ENCODE measurements at places on chromosomes 3 and 15.

DNA sequence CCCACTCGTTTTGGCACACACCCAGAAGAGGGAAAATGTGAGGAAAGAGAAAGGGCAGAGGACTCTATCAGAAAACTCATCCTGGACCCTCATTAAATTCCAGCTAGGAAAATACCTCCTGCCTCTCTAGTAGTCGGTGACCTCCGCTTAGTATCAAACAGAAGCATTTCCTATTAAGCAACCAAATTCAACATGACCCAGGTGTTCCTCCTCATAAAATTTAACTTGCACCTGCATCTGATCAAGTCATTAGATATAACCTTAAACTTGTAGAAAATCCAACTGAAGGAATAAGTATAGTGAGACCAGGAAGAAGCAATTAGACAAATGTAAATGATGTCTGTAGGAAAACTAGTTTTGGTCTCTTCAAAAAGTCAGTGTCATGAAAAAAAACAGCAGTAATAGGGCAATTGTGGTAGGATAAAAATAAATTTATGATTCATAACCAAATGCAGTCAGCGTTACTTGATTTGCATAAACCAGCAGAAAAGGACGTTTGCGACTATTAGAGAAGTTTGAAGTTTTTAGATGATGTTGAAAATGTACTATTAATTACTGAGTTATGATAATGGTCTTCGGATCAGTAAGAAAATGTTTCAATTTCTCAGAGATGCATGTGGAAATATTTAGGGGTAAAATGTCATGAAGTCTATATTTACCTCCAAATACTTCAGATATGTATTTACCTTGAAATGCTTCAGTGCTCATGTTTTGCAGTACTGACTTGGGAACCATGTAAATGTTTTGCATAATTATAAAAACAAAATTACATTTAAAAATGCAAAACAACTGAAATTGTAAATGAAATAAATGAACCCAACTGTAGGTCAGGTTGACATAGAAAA is 44.6 kb downstream of the LDHAL6B start:
- no peak for DNase-seq

DNA sequence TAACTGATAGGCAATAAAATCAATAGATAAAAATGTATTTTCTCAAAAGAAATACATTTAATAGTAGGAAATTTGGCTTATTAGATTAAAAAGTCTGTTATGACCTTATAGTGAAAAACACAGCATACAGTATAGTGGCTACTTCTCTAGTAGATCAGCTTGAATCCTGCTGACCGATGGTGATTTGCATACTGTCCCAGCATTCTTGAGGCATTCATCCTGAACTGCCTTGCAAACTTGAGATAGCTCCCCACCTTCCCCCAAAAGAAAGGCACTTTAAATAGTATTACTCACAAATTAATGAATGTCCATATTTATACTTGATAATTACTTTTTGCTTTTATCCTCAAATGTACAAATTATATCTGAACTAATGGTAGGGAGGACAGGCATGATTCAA is 6.7 kb downstream of the CHMP2B start:
- DNase-seq = no peak

GRCh38 chr3:141240286-141240685 is 8.7 kb downstream of the PXYLP1 start:
- DNase-seq = no peak

GRCh38 chr3:61331929-61332552 is 80.8 kb upstream of the FHIT start:
- DNase-seq = no peak

- DNase-seq = no peak
These were observed 327.1 kb upstream of the TBC1D5 start for GRCh38 chr3:18069568-18069967.

- DNase-seq = no peak
These were observed 393.5 kb upstream of the TBL1XR1 start for GRCh38 chr3:177590826-177591225.

- DNase-seq = no peak
These were observed 24.4 kb upstream of the TMC3 start for GRCh38 chr15:81398456-81398855.

DNA sequence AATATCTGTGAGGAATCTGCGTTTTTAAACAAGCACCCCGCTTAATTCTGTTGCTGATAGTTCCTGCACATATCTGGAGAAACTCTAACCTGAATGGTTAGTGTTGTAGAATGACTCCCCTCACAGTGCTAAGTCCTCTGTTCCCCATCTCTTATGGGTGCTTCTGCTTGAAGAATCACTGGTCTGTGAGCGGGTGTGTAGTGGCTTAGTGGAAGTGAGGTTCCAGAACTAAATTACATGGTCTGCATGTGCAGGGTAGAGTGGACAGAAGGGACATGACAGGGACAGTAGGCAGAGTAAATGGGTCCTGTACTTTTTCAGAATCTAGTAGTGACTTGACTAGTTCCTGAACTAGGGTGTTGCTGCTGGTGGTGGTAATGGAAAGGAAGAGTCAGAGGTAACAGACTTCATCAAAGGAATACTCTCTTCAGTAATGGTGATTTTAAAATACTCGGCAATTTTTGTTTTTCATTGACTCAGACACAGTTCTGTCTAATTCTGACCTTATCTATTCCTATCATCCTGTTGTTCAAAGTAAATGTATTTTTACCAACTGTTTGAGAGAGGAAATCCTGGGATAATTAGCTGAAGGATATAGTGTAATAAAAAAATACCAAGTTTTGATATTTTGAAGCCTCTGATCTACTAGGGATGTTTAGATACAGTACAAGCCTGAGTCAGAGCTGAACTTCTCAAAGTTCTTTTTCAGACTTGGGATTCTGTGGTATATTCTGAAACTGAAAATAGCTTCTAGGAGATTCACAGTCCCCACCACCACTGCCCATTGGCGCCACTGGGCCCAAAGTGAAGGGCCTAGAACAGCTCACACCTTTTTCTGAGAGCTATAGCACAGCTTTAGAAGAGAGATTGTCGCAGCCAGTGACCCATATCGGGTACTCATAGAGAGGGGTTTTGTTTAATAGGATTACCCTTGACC is 55.5 kb downstream of the FNDC3B start:
- no peak for DNase-seq

DNA sequence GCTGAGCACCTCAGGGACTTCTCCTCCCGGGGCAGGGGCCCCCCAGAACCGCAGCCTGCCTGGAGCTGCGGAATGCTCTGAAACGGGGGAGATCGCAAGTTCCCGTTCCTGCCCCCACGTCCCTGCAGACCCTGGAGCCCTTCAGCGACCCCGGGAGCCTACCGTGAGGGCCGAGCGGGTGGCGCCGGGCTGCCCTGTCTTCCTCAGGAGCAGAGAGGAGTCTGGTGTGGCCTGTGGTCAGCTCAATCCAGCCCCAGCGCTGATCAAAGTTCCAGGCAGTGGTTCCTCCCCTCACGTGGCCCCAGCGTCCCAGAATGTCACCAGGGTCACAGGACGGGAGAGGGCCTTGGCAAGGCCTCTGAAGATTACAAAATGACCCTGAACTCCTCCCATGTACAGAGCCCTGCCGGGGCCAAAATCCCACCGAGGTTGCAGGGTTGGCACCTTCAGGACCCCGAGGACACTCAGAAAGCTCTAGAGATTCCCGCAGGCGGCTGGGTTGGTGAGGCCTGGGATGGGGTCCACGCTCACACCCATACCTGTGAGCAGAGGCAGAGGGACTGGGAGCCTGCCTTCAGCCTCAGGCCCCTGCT is at the start of gene CPN2:
Gene CPN2 (minus strand): TSS at position 249 of the 593 bp plus-strand sequence. CDS start 8,626 bp downstream, outside the sequence.
- DNase-seq = no peak

DNA sequence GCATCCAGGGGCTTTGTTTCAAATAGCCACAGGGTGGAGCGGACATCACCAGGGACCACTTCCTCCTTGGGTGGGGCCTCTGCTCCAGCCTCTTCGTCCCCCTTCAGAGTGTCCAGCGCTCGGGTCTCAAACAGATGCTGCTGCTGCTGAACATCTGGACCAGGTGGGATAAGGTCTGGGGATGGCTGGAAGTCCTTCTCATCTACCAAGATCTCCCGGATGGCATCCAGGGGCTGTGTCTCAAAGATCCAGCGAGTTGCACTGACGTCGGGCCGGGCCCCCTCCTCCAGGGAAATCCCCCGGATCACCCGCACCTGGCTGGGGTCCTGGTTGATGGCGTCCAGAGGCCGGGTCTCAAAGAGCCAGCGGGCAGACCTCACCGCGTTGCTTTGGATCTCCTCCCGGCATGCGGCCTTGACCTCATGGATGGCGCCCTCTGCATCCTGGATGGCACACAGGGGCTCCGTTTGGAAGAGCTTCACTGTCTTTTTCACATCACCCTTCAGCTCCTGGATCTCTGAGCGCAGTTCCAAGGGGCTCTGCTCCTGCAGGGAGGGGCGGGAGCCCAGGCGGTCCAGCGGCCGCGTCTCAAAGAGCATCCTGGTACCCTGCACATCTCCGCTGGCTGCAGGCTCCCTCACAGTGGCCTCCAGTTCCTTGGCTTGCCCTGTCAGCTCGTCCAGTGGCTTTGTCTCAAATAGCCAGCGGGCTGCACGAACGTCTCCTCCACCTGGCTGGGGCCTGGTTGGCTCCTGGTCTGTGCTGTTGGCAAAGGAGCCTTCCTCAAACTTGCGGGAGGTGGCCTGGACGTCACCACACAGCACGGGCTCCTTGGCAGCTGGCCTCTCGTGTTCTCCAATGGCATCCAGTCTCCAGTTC is 3.9 kb downstream of the XIRP1 start:
- no peak for DNase-seq

GRCh38 chr15:40048211-40048792 is 9.3 kb upstream of the SRP14 start:
- no peak for DNase-seq

DNA sequence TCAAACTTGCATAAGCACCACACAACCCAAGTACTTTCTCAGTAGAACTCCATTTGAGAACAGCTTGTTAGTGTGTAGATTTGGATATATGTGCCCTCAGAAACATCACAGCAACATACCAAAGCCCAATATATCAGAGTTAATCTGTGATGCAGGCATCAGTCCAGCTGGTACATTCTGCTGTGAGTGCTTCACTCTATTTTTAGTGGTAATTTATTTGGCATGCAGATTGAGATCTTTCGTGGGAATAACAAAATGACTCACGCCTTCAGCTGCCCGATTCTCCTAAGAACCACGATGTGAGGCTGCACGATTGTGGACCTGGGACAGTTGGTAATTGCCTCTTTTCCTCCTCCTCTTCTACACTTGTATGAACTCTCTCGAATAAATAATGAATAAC is 730.7 kb downstream of the SQOR start:
- DNase-seq = no peak

GRCh38 chr15:73809728-73810501 is 56.8 kb upstream of the INSYN1 start:
- DNase-seq = no peak

GRCh38 chr15:40325700-40326099 is 2.2 kb downstream of the INAFM2 start:
- no peak for DNase-seq

- no peak for DNase-seq
These were observed 102.5 kb downstream of the SH3GL3 start for GRCh38 chr15:83549623-83550022.

- DNase-seq = no peak
These were observed 223.9 kb downstream of the TLE3 start for GRCh38 chr15:69873807-69874206.

DNA sequence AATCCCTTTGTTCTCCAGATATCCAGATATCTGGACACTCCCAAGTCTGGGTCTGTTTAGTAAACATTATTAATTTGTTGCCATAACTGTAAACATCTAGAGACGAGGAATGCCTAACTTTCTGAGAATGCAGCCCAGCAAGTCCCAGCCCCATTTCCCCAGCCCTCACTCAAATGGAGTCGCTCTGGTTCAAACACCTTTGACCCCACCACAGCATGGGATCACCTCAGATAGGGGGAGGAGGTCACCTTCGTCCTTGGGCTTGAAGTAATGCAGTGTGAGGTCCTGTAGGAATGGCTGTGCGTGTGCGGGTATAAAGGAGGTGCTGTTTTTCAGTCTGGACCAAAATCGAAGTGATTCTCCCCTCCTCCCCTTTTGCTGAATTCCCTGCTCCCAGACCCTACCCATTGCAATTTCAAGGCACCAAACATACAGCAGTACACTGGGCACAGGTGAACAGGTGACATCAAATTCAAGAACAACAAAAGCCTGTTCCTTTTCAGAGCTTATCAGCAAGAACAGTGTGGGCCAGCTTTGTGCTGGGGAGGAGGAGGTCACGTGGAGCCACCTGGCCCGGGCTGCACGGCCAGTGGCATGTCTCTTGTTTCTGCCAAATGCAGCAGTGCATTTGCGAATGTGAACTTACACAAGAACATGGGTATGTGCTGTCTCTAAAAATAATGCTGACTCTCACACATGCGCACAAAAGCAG is 57.5 kb upstream of the TRPM1 start:
- DNase-seq = no peak

DNA sequence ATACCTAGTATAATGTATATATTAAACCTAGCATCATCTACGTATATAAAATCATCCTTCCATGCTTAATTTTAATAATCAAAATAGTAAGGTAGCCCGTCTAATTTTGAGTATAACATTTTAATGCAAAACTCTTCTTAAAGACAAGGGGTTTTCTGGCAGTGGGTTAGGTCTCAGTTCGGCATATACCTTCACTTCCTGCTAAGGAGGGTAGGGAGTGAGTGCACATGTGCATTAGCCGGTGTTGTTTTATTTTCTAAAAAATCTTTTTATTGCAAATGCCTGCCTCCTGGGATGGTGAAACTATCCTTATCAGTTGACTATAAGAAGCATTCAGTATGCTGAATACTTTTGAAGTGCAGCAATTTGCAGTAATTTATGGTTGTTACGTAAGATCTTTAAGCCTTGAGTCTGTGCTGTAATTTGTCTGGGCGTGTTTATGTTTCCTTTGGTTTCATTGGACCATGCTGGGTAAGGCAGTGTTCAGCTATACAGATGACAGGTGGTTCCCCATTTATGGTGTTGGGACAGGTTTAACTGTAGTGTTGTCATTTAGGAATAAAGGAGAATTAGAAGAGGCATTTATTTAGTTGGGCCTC is 11.7 kb downstream of the ARHGEF26 start:
- DNase-seq = no peak

- DNase-seq = no peak
These were observed 7.9 kb downstream of the CCR4 start for GRCh38 chr3:32959371-32959770.

GRCh38 chr3:195182470-195182795 is 88.5 kb downstream of the XXYLT1 start:
- DNase-seq = no peak

GRCh38 chr15:57310876-57311275 is 65.4 kb upstream of the CGNL1 start:
- DNase-seq = peak; percentile 28

GRCh38 chr3:140151321-140151720 is 216.3 kb downstream of the CLSTN2 start:
- DNase-seq = no peak

DNA sequence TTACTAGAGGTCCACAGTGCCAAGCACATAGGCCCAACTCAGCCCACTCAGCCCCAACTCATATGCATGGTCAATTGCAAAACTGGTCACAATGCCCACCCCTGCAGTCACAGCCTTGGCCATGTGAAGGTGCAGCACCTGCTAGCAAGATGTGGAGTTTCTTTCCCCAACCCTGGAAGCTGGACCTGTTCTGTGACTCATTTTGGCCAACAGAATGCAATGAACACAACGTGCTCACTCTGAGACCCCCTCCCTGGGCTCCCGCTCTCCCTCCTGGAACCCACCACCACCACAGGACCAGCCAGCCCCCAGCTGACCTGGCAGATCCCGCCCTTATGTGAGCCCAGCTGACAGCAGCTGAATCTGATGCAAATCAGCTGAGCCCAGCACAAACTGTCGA is 34.4 kb downstream of the ALDH1L1 start:
- peak; percentile 34 for DNase-seq

GRCh38 chr3:197356275-197356674 is 57.9 kb upstream of the DLG1 start:
- no peak for DNase-seq

Measured in left forelimb (tissue), 1 donor.